ENCODE measurements at places on chromosomes 6 and 20.

GRCh38 chr6:73832313-73832712, 136.3 kb downstream of the CD109 start:
- DNase-seq: no peak

DNA sequence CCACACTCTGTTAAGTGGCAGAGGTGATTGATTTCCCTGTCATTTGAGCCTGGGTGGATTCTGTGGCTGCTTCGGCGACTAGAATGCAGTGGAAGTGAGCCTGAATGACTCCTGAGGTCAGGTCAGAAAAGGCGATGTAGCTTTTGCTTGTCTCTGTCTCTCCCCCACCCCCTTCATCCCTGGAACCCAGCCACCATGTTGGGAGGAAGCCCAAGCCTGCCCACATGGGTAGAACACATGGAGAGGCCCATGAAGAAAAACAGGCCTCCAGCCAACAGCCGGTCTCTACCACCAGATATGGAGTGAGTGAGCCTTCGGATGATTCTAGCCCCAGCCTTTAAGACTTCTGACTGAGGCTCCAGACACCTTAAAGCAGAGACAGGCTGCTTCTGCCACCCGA, 181.0 kb downstream of the TFAP2C start:
- DNase-seq: no peak

GRCh38 chr6:18990059-18990978, 603.2 kb downstream of the RNF144B start:
- no peak for DNase-seq

DNA sequence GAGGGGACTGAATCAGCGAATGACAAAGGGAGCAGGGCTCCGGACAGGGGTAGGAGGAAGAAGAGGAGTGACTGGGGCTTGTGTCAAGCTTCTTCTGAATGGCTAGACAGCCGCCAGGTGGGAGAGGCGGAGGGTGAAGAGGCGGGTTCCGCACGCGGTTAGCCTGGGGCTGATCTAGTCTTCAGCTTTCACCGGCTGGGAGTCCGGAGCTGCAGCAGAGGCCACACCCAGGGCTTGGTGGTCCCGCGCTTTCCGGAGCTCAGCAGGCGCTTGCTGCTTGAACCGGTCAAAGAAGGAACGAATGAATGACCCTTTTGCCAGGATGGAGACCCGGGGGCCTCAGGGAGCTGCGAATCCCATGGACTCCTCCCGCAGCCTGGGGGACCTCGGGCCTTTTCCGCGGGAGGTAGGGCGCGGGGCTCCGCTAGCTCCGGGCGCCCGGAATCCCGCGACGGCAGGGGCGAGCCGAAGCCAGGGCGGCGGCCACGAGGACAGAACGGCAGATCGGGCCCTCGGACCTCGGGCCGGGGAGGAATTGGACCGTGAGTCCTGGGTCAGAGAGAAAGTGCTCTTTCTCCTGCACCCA, at the start of gene C6orf141:
Gene C6orf141, plus strand, starts transcription at position 177 of the 586 bp plus-strand sequence. Its CDS starts 125 bp downstream, at position 302.
- DNase-seq: no peak

GRCh38 chr6:169853196-169854082, 102.0 kb downstream of the ERMARD start:
- no peak for DNase-seq

- peak; percentile 6 for DNase-seq
Observed at GRCh38 chr20:12925210-12925755, 83.5 kb upstream of the SPTLC3 start.

GRCh38 chr20:32497589-32498224, 87.4 kb downstream of the NOL4L start:
- no peak for DNase-seq

DNA sequence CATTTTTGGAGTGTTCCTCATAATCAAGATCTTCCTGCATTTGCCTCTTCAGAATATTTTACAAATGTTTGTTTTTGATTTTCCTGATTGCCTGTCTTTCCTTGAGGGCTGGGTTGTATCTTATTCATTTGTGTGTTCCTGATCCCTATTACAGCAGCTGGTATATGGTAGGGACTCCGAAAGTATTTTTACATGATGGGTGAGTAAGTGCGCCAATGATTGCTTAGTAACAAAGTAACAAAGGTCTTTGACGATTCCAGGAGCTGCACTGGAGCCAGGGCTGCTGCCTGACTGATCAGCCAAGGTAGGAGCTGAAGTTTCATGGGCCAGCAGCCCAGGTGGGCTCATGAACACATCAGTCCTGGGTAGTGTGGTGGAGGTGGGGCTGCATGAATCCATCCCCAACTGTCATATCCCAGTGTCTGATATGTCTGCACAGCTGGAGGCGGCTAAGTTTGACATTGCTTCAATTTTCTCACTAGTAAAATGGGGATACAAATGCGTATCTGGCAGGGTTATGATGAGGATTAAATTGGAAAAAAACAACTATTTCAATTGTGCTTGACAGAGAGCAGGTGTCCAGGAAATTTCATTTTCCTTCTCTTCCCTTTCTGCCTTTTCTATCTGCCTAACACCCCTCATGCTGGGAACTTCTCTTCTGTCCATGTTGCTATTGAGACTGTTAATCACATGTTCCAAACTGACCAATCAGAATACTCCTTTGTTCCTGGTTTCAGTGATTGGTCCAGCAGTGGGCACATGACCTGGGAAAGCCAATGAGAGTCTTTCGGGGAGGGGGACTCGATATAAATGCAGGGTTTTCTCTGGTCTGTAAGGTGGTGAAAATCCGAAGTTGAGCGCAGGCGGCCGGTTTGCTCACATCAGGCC, 90.7 kb downstream of the CDH26 start:
- no peak for DNase-seq

GRCh38 chr6:34036357-34037069, 109.4 kb downstream of the GRM4 start:
- no peak for DNase-seq

- no peak for DNase-seq
Observed at GRCh38 chr6:134984821-134985220, 34.9 kb upstream of the ALDH8A1 start.

DNA sequence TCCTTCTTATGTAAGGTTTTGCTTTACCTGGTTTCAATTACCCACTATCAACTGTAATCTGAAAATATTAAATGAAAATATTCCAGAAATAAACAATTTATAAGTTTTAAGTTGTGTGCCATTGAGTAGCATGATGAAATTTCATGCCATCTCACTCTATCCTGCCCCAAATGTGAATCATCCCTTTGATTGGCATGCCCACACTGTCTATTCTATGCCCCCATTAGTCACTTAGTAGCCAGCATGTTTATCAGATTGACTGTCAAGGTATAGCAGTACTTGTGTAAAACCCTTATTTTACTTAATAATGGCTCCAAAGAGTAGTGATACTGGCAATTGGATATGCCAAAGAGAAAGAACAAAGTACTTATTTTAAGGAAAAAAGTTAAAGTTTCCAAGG, 403.8 kb downstream of the ADGRB3 start:
- DNase-seq: no peak

DNA sequence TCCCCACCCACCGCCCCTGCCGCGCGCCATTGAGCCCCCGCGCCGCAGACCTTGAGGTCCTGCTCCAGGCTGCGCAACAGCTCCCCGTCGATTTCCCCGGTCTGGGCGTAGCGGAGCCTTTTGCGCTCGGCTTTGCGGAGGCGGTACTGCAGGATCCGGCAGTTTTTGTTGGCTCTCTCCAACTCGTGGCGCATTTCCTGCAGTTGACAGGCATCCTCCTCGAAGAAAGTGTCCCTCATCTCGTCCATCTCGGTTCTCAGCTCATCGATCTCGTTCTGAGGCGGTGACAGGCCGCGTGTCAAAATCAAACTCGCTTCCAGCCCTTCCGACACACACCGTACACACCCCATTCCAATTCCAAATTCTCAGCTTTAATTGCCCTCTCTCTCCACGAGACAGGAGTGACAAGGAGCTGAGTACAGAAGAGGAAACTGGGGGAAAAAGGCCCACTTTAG, 4.3 kb downstream of the MTCL3 start:
- DNase-seq: no peak

DNA sequence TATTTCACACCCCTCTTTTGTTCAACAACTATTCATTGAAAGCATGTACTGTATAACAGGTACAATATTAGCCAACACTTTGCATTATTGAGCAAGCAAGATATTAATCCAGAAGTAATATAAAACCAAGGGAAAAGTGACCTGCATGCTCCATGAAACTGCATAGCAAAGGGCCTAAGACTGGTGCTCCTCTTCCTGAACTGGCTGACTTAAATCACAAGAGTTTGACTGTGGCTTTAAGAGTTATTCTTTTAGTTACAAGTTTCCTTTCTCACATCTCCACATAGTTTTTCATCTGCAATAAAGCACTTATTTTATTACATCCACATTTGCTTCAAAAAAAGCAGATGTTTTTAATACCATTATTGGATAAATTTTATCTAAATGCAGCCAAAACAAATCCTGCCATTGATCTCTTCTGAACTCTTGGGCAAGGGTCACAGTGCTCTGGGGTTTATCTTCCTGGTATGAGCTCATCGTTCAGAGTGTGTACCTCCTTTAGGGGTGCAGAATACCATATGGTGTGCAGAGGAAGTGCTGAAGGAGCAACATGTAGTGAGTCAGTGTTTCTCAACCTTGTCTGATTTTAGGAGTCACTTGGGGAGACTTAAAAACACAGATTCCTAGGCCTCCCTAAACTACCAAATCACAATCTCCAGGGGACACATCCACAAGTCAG, 1225.9 kb upstream of the MAP3K7 start:
- DNase-seq: no peak

DNA sequence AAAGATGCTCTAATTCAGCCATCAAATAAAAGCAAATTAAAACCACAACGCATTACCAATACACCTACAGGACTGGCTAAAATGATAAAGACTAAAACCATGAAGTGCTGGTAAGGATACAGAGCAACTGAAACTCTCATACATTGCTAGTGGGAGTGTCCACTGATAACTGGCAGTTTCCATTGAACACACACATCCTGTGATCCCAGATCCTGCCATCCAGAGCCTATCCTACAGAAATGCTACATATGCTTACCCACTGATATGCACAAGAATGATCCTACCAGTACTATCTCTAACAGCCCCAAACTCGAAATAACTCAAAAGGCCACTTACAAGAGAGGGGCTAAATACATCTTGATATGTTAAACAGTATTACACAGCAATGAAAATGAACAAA, 81.0 kb downstream of the FYN start:
- DNase-seq: no peak

- no peak for DNase-seq
Observed at GRCh38 chr20:32010666-32011065, 428 bp downstream of the CCM2L start.

DNA sequence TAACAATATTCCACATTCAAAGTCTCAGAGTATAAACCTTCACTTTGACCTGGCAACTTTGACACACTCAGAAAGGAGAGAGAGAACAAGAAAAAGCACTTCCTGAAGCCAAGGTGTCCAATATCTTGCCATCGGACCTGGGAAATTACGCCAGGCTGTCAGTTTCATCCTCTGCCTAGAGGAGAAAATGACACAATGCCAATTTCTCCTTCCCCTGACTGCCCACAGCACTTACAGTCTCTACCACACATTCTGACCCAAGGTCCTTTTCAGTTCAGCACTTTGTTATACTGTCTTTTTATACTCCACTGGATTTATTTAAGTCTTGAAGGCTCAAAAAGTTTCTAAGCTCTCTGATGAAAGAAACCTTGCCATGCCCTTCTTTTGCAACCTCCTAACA, 250.4 kb downstream of the GMPR start:
- DNase-seq: no peak

GRCh38 chr6:150616586-150616985, 16.9 kb downstream of the PLEKHG1 start:
- DNase-seq: no peak

- DNase-seq: no peak
Observed at GRCh38 chr6:12345694-12346058, 55.5 kb downstream of the EDN1 start.

DNA sequence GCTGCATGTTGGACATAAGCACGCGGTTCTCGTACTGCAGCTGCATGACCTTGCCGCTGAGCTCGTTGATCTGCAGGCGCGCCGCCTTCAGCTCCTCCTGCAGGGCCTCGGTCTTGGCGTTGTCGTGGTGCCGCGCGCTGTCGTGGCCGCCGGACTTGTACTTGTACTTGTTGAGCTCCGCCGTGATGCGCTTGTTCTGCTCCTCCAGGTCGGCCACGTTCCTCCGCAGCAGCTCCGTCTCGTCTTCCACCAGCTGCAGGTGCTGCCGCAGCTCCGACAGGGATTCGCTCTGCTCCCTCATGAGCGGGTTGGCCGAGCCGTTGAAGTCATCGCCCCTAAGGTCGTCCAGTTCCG, 16.6 kb upstream of the KIAA0408 start:
- DNase-seq: no peak

GRCh38 chr6:100706491-100706890, 174.6 kb downstream of the ASCC3 start:
- DNase-seq: no peak

- no peak for DNase-seq
Observed at GRCh38 chr20:19478320-19478895, 266.0 kb downstream of the SLC24A3 start.

GRCh38 chr6:16543521-16543920, 217.7 kb downstream of the ATXN1 start:
- no peak for DNase-seq

GRCh38 chr6:155378276-155378675, 64.0 kb upstream of the TFB1M start:
- DNase-seq: no peak

DNA sequence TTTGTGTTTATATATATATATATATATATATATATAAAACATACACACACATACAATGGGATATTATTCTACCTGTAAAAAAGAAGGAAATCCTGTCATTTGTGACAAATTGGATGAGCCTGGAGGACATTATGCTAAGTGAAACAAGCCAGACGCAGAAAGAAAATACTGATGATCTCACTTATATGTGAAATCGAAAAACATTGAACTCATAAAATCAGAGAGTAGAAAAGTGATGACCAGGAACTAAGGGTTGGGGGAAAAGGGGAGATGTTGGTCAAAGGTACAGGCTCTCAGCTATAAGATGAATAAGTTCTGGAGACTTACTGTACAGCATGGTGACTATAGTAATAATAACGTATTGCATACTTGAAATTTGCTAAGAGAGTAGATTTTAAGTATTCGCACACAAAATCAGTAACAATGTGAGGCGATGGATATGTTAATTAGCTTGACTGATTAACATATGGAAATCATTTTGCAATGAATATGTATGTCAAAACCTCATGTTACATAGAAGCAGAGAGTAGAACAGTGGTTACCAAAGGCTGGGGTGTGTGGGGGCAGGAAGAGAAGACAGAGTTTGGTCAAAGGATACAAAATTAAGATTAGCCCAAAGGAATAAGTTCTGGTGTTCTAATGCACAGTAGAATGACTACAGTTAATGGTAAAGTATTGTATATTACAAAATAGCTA, 92.3 kb upstream of the PHACTR1 start:
- DNase-seq: no peak

- DNase-seq: no peak
Observed at GRCh38 chr6:17945111-17945510, 42.3 kb downstream of the KIF13A start.

DNA sequence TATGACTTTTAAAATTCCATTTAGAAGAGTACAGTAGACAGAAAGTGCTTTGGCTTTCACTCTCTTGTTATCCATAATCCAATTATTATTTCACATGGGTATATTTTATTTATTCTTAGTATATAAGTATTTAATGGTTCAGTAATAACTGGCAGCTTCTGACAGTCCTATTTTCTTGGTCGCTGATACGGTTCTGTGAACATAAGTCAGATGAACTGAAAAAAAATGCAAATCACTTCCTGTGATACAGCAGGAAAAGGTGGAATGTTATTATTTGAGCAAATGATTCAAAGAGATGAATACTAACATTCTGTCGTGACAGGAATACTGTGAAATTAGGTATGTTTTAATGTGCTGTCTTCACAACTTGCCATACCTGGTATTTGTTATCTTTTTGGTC, 132.3 kb downstream of the ARHGAP18 start:
- no peak for DNase-seq

- DNase-seq: no peak
Observed at GRCh38 chr6:132734694-132735236, 20.9 kb upstream of the VNN1 start.
